Stimulated activated CD4-positive, alpha-beta T cell treated with anti-CD3 and anti-CD28 coated beads, Interleukin-15, amount 100 ng/mL, for 48 hours (primary cell): ENCODE measurements at places on chromosomes 2 and 18.

DNA sequence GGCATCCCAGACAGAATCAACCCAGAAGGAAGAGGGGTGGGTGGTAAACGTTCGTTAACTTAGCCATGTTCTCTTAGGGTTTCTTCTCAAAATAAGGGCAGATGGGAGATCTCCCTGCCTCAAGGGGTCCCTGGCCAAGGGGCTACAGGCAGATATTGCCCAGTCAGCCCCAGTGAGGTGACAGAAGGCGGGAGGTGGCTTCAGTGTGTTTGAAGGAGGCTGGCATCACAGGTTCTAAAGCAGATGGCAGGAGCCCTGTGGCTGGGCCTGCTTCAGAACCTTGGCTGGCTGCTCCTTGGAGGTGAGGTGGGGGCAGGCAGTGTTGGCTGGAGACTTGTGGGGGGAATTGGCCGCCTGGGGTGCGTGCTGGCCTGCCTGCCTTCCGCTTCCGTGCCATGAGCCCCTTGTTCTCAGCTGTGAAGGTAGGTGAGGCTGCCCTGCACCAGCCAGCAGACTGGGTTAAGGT, 23.5 kb downstream of the HPCAL1 start:
- DNase-seq, result no peak

DNA sequence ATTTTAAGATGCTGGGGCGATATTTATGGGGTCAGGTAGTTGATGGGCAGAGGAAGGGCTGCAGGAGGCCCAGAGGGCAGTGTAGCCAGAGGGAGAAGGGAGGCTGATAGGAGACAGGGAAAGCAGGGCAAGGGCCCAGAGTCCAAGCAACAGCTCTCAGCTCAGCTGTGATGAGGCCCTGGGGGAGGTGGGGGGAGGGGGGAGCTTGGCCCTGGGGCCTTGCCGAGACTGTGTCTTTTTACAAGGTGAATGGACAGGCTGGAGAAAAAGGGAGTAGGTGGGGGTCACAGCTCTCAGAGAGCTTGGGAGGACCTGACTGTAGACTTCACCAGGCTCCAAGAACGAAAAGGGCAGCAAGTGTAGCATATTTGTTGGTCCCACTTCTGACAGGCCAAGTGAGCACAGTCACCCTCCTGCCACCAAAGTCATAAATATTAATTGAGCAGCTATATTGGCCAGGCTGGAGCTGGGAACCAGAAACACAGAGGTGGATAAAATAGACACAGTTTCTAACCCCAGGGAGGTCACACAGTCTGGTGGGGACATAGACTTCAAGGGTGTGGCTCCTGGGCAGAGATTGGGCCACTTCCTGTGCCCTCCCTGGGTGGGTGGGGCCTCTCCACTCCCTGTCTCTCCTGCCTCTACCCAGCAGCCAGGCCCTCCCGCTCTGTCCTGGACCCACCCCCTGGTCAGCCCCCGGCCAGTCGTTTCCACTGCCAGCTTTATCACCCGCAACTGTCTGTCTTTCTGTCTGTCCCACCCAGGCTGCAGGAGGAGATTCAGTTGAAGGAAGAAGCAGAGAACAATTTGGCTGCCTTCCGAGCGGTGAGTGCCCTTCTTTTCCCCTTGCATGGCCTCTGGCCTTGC, 1.4 kb downstream of the DES start:
- no peak for DNase-seq

- no peak for DNase-seq
Observed at GRCh38 chr2:146784602-146785001, 1060.2 kb upstream of the ACVR2A start.

- DNase-seq, result no peak
Observed at GRCh38 chr2:232652505-232652851, 19.1 kb downstream of the EFHD1 start.

DNA sequence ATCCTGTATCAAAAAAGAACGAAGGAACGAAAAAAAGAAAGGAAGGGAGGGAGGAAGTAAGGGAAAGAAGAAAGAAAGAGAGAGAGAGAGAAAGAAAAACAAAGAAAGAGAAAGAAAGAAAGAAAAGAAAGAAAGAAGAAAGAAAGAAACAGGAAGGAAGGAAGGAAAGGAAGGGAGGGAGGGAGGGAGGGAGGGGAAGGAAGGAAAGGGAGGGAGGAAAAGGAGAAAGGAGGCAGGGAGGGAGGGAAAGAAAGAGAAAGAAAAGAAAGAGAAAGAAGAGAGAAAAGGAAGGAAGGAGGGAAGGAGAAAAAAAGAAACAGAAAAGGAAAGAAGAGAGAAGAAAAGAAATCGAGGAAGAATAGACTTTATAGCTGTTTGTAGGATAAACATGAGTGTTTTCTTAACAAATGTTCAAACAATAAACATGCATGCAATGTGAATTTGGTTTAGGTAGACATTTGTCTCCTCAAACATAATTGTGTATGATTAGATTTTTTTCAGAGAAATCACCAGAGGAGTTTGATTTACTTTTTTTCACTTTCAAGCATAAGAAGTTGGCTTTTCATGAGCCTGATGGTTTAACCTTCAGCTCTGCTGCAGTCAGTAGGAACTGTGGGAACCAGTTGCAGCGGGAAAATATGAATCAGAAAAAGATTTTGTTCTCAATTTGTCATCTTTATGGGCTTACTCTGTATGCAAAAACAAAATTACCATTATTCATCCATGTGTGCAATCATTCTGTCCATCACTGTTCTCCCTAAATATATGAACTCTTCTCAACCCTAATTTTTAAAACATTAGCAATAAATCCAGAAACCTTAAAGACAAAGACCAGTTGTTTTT, 71.6 kb downstream of the PRKRA start:
- DNase-seq, result no peak

GRCh38 chr2:203705178-203705577, 1.3 kb upstream of the CD28 start:
- DNase-seq, result peak; percentile 45

GRCh38 chr2:34705551-34706247, 1106.6 kb upstream of the FAM98A start:
- no peak for DNase-seq

DNA sequence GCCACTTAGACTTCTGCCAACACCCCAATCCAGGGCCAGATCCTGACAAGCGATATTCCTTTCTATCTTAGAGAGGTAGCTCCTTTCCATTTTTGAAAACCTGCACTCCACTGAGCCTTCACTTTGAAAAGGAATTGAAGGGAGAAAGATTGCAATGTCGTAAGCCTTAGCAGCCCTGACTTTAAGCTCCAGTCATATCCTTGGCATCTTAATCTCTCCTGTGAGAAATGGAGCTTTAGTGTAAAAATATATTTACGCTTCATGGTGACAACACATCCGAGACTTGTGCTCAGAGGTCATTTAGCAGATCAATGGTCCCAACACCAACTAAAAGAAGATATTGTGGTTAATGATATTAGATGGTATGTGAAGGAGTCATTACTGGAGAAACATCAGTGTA, 235.8 kb upstream of the MEX3C start:
- DNase-seq, result no peak

DNA sequence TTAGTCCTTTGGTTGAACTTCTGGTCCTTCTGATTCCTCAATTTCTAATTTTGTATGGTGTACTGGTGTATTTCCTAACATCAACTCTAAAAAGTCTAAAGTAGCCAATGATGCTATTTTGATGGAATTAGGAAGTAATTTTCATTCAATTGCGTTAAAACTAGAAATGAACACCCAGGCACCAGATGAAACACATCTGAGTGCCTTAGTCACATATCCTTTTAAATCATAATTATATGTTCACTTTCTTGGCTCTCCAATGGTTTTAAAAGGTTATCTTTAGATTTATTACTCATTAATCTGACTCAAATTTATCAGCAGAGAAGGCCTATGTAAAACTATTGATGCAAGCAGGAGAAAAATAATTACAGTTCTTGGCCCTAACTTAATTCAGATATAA, 119.7 kb downstream of the GAREM1 start:
- no peak for DNase-seq

DNA sequence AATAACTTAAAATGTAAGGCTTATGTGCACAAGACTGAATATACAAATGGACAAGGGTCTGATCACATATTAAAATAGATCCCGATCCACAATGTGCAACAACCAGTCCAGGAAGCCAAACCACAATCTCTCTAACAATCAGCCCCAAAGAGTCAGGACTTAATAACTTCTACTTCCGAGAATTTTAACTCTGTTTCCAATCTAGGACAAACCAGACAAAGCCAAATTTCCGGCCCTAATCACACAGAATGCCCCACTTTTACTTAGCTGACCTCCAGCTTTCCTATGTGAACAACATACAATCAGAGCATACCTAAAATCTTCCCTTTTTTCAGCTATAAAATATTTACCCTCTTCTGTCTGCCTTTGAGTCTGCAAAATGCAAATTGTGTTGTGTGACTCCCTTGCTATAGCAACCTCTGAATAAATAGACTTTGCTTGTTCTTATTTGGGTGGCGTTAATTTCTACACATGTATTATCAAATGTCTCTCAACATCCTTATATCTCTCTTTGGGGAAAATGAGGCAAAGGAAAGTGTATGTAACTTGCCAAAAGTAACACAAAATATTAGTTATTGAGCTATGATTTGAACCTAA, 381.9 kb upstream of the MC4R start:
- no peak for DNase-seq

DNA sequence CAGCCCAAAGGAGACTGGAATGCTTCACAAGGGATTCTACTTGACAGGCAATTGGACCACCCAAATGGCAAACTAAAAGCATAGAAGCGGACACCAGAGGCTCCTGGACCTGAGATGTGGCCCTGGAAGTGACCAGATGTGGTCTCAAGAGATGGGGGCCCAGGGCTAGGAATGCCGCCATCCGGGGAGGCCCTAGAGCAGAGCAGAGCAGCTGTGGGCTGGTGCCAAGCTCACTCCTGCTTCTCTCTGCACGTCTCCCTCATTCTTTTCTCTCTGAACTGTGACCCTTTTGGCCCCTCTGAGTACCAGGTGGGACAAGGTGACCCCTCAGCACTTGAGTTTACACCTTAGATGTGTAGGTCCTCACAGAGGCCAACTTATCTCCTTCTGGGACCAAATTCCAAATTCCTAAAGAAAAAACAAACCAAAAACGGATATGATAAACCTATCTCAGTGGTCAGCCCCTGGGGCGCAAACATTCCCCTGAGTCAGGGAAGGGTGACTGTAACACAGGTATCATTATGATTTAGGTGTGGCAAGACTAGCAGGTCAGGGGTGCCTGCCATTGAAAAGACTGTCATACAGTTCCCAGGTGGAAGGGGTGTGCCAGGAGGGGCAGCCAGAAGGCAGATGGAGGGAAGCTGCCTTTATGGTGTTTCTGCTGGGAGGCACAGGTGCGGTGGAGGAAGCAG, 6.5 kb upstream of the IL1R2 start:
- DNase-seq, result no peak

- peak; percentile 40 for DNase-seq
Observed at GRCh38 chr2:230956827-230957755, 32.0 kb upstream of the GPR55 start.

GRCh38 chr18:58831606-58832005, 33.1 kb upstream of the ZNF532 start:
- no peak for DNase-seq

- DNase-seq, result no peak
Observed at GRCh38 chr2:118121101-118121500, 32.8 kb downstream of the INSIG2 start.

DNA sequence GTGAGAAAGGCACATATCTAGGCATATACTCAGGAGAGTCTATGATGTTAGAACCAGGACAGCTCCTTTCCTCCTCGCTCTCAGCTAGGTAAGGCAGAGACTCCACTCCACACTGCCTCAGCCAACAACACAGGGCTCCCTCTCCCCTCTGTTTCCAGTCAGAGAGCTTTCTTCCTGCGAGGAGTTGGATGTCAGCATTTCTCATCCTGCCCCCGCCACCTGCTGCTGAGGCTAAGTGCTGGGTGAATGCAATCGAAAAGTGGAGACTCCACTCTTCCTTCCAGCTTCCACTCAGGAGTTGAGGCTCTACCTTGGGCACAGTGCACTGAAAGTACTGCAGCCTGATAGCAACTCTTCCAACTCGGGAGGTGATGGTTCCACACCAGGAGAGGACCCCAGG, 177.2 kb upstream of the RAB6C start:
- no peak for DNase-seq

DNA sequence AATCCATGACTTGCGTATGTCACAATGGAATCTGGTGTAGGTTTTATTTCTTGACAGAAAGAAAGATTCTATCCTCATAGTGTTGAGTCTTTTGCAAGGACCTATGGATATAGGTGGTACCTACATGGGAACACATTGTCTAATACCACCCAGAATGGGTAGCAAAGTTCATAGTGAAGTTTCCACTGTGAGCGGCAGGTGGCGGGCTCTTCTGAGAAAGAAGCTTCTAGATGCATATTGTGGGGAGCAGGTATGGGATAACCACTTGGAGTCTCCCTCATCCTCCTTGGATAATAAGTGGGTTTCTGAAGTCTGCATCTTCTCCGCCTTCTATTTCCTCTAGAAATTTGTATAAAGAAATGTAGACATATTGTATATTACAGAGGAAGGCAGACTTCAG, 44.9 kb downstream of the LINC00305 start:
- DNase-seq, result no peak

GRCh38 chr2:200779214-200779613, 32.5 kb upstream of the BZW1 start:
- no peak for DNase-seq

GRCh38 chr18:36322408-36322728, 24.9 kb downstream of the FHOD3 start:
- DNase-seq, result no peak

DNA sequence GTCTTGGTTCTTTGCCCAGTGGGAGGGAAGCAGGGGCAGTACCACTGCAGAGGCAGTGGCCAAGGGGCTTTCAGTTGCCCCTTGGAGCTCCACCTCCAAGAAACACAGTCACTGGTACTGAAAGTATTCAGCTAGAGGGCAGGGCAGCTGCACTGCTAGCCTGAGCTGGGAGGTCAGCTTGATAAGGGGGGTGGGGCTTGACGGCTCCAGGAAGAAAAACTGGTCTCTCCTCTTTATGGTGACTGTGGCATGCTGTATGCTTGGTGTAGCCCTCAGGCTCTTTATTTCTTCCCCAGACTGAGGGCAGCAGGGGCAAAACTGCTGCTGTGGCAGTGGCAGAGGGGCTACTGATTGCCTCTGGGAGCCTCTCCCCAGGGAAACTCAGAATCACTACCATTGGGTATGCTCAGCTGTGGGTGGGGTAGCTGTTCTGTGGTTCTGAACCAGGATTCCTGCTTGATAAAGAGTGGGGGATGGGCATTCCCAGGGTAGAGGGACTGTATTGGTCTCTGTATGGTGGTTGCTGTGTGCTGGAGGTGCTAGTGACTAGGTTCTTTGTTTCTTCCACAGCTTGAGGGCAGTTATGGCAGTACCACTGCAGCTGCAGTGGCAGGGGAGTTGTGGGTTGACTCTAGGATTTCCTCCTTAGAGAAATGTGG, 134.6 kb upstream of the SCN7A start:
- DNase-seq, result no peak

- no peak for DNase-seq
Observed at GRCh38 chr18:36169938-36170337, 17.4 kb upstream of the MOCOS start.
